ENCODE measurements at places on chromosomes 11 and 22. TPM values are rescaled to one million over a fixed set of nuclear protein-coding genes. Genes with fewer than 3 reads are reported as not detected.

- DNase-seq, result no peak
Measured at GRCh38 chr11:35066783-35067423, 72.1 kb upstream of the CD44 start.

DNA sequence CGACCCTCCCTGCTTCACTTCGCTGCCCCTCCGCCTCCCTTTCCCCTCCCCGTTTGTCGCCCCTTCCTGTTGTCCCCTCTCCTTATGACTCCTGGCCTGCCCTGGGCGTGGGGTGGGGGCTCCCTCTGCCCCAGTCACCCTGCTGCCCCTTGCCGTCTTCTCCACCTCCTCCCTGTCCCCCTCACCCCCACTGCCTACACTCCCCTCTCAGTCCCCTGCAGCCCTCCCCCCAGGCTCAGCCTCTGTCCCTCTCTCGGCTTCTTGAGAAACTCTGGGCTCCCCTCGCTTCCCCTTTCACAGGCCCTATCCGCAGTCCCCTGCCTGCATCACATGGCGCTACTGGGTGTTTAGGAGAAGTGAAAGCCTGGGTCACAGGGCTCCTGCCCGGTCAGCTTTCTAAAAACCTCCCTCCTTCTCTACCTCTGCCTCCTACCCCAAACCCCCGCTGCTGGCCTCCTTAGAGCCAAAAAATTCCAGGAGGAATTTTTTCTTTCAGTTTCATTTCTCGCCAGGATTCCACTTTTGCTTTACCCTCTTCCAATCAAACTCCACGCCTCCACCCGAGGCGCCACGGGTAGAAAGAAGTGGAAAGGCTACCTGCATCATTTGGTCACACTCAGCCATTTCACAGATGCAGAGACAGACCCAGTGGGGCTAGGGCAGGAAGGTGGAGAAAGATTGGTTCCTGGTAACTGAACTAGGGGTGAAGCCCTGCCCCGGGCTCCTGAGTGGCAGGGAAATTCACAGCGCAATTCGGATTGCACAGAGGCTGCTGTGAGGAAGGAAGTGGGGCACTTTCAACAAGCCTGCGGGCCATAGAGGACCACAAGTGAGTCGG is at the start of gene SLC15A3:
TSS of gene SLC15A3 (minus strand) at position 273 of the 838 bp plus-strand sequence. CDS start 625 bp downstream, outside the sequence.
- DNase-seq, result peak; percentile 84

- no peak for DNase-seq
Measured at GRCh38 chr22:45526768-45527360, 24.2 kb downstream of the FBLN1 start.

The OR51Q1 gene
- total RNA-seq, result not detected
